Natural killer cell treated with Interleukin-12 subunit alpha and Interleukin-12 subunit beta and Interleukin-15 and Interleukin-18, amount 100 ng/mL, for 72 hours (primary cell): ENCODE measurements at places on chromosomes 2 and 18. TPM values are rescaled to one million over a fixed set of nuclear protein-coding genes. Genes with fewer than 3 reads are reported as not detected.
A peak's percentile ranks its signal among the peaks of the same experiment; 100 is the strongest.

The PAX8 gene
- 0.64 TPM for total RNA-seq

The RAPH1 gene
- 1.0 TPM for total RNA-seq

The NAT8 gene
- not detected for total RNA-seq

The SRD5A2 gene
- total RNA-seq, result not detected

The CMPK2 gene
- total RNA-seq, result 5.7 TPM

The SCN7A gene
- not detected for total RNA-seq

GRCh38 chr2:9170458-9171130 lies 36.0 kb upstream of the ASAP2 start:
- H3K4me3 ChIP-seq, result no peak overlapping the region
- peaks cover 23% of the 10 kb centered on the region for H3K27me3 ChIP-seq
- H3K36me3 ChIP-seq, result no peaks in the 10 kb centered on the region

DNA sequence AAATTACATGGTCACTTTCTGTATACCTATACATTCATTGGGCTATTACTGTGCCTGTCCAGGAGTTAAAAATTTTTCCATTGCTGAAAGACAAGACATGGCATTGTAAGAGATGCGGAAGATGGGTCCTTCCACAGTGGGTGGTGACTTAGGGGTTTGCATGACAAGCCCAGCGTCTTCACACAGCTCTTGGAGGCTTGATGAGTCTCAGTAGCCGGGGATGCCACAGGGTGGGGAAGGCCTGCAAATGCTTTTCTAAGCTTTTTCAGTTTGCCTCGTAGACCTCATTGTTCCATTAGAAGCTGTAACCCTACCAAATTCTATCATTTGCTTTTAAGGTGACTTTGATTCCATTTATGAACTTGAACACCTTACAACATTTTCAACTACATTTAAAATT lies 18.1 kb upstream of the MAPRE3 start:
- H3K4me1 ChIP-seq, result no peaks in the 10 kb centered on the region
- no peak overlapping the region for H3K4me3 ChIP-seq
- DNase-seq, result no peak
- H3K36me3 ChIP-seq, result no peaks in the 10 kb centered on the region

GRCh38 chr2:237870754-237871651 lies 11.6 kb downstream of the RAMP1 start:
- peaks cover 29% of the 10 kb centered on the region for H3K4me1 ChIP-seq
- no peak overlapping the region for H3K4me3 ChIP-seq
- H3K36me3 ChIP-seq, result no peaks in the 10 kb centered on the region

DNA sequence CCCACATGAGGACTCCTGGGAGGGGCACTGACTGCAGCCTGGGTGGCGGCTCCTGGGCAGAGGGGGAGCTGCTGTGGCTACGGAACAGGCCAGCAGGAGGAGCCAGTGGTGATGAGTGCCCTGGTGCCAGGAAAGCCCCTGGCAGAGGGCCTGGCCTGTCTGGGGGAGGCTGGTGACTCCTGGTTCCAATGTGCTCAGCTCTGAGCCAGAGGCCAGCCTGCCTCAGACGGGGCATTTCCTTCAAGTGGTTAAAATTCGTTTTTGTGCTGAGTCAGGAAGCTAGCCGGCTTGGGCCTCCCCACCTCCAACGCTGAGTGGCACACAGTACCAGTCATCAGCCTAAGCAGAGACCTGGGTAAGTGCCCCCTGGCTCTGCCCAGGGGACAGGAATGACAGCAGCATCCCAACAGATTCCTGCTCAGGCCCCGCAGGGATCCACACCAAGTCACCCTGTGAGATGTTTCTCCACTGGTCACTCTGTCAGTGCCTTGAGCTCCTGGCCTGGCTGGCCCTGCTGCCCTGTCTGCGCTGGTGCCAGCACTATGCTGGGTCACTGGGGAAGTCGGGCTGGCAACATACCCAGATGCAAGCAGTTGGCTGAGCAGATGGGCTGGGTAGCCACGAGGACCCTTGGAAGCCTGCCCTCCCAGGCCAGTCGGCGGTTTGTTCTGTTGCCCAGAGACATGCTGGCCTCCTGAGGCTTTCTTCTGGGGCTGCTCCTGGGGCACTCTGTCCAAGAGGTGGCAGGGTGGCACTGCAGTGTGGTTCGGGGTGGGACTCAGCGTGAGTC lies 7.1 kb upstream of the KLF11 start:
- no peaks in the 10 kb centered on the region for H3K36me3 ChIP-seq
- DNase-seq, result peak; percentile 73
- no peaks in the 10 kb centered on the region for H3K27me3 ChIP-seq
- peak overlapping the region; percentile 83 for H3K27ac ChIP-seq
- peak overlapping the region; percentile 39 for H3K4me3 ChIP-seq

DNA sequence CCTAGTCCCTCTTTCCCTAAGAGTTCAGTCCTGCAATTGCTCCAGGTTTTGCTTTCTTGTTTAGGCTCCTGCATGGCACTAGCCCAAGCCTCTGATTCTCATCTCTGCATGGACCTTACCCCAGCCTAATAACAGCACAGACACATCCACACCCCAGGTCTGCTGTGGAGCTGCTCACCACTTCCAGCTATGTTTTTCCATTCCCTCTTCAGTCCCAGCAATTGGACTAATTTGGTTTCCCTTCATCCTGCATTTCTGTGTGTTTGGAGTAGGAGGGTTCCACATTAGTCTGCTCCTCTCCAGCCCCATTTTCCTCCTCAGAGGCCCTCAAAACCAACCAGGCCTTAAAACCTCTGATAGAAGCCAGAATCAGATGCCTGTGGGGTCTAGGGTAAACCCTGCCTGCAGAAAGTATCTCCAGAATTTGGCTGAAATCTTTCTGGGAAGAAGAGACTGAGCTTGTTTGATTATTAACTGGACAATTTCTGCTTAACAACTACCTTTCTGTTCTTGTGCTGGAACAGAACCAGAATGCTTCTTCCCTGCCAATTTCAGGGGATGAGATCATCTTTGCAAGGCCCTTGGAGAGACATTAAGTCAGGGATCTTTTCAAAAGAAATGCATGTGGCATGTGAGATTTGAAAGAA lies 95.9 kb downstream of the GFPT1 start:
- H3K36me3 ChIP-seq, result no peaks in the 10 kb centered on the region
- H3K27ac ChIP-seq, result no peak overlapping the region
- peaks cover 3% of the 10 kb centered on the region for H3K27me3 ChIP-seq
- H3K4me1 ChIP-seq, result no peaks in the 10 kb centered on the region

DNA sequence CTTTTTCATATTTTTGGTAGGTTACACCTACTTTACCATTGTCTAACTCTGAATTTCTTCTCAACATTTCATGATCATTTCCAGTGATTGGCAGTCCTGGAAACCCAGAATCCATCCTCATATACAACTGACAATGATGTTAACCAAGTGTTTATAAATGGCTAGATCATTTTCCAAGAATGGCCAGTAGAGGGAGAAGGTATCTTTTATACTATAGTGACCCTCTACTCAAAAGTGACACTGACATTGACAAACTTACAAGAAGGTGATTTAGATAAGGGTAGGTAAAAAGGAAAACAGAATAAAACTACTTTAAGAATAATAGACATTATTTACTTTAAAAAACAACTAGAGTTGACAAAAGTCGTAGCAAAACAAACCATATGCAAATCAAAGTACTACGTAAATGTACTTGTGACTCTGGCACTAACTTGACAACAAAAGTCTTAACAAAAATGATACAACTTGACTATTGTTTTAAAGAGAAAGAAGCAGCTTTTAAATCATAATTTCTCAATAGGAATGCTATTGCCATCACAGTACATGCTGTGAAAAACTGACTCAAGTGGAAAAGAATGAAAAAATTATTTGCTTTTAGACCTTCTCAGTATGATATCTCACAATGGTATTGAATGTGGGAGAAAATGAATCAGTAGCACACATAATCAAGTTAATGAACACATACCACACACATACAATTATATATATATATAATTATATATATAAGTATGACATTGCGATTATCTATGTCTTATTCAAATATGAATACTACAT lies 76.6 kb upstream of the GRB14 start:
- H3K4me3 ChIP-seq, result no peak overlapping the region
- no peaks in the 10 kb centered on the region for H3K27me3 ChIP-seq
- no peaks in the 10 kb centered on the region for H3K4me1 ChIP-seq
- no peak for DNase-seq

DNA sequence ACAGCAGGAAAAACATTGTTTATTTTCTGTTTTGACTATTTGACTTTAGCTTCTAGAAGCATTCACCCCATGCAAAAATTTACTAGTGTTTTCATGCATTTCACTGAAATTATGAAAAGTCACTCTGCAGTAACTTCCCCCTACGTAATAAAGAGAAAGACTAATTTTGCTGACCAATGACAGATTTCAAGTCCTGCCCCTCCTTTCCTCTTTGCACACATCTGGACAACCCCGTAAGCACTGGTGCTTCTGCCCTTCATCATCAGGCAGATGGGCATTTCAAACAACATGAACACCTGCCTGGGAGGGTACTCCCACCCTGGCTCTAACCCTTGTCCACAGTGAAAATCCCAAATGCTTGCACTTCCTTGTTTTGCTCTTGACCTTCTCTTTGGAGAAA lies 815.0 kb upstream of the ID2 start:
- H3K27ac ChIP-seq, result no peak overlapping the region
- no peak overlapping the region for H3K4me3 ChIP-seq
- H3K36me3 ChIP-seq, result peaks cover 7% of the 10 kb centered on the region
- no peak for DNase-seq
- H3K27me3 ChIP-seq, result no peaks in the 10 kb centered on the region
- H3K4me1 ChIP-seq, result peaks cover 3% of the 10 kb centered on the region

DNA sequence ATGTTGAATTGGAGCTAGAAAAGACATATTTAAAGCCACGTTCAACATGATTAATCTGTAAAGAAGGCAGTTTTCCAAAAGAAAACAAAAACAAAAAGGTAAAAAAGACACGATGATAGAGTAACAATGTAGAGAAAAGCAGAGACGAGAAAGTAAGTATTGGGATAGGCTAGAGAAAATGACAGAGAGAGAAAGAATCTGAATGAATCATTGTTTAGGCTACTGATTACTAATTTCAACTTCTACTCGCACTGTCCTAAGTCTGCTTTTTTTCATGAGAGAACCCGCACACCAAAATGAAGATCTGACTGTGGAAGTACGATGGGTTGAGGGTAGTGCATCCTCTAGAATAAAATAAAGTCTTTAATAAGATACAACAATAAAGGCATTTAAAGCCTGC lies 1599.2 kb upstream of the TMEFF2 start:
- H3K27me3 ChIP-seq, result no peaks in the 10 kb centered on the region
- H3K4me1 ChIP-seq, result no peaks in the 10 kb centered on the region
- no peak overlapping the region for H3K4me3 ChIP-seq
- H3K27ac ChIP-seq, result no peak overlapping the region
